ENCODE measurements at places on chromosomes 7 and 10. TPM values are rescaled to one million over a fixed set of nuclear protein-coding genes. Genes with fewer than 3 reads are reported as not detected.

EGFR gene
- total RNA-seq = 37.5 TPM

PAX4 gene
- not detected for total RNA-seq

KCP gene
- not detected for total RNA-seq

GPR85 gene
- total RNA-seq = not detected

GPR15LG gene
- total RNA-seq = not detected

RELN gene
- total RNA-seq = 47.4 TPM

CBX3 gene
- total RNA-seq = 178 TPM

All from uterus (tissue), 4 donors.